ENCODE measurements at places on chromosomes 12 and 14. TPM values are rescaled to one million over a fixed set of nuclear protein-coding genes. Genes with fewer than 3 reads are reported as not detected.
A peak's percentile ranks its signal among the peaks of the same experiment; 100 is the strongest.

The CPNE6 gene
- not detected for total RNA-seq

DNA sequence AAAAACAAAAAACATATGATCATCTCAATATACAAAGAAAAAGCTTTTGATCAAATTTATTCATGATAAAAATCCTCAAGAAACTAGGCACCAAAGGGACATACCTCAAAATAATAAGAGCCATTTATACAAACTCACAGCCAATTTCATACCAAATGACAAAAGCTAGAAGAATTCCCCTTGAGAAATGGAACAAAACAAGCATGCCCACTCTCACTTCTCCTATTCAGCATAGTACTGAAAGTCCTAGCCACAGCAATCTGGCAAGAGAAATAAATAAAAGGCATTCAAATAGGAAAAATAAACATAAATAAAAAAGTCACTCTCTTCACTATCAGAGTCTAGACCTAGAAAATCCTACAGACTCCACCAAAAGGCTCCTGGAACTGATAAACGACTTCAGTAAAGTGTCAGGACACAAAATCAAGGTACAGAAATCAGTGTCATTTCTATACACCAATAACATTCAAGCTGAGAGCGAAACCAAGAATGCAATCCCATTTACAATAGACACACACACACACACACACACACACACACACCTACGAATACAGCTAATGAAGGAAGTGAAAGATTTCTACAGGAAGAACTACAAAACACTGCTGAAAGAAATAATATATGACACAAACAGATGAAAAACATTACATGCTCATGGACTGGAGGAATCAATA lies 1486.2 kb upstream of the SEL1L start:
- DNase-seq = no peak

DNA sequence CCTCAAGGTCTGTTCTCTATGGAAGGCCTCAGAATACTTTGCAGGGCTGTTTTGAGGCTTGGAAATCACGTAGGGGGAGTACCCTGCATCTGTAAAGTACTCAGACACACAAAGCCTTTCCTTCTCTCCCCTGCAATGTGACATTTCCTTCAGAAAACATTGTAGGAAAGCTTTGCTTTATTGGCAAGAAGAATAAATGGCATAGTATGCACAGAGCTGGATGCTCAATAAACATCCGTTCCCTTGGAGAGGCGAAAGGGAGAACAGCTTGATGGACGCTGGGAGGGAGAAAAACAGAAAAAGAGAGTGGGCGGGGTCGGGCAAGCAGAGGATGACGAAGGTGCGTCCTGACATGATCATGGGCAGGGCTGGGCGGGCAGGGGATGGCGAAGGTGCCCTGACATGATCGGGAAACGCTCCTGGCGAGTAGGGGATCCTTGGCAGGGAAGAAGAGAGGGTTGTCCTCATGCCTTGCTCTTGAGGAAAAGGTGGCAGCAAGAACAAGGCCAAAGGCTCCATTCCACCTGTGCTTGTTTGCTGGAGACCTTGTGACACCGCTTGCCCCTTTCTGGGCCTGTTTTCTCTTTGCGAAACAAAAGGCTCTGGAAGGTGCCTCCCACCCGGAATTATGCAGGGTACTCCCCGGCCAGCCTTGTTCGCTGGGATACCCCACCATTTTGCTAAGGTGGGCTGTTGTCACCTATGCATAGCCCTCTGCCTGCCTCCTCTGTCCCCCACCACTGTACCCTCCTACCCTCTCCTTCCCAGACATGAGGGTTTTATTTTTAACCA lies 21.1 kb downstream of the IRF2BPL start:
- DNase-seq = no peak

DNA sequence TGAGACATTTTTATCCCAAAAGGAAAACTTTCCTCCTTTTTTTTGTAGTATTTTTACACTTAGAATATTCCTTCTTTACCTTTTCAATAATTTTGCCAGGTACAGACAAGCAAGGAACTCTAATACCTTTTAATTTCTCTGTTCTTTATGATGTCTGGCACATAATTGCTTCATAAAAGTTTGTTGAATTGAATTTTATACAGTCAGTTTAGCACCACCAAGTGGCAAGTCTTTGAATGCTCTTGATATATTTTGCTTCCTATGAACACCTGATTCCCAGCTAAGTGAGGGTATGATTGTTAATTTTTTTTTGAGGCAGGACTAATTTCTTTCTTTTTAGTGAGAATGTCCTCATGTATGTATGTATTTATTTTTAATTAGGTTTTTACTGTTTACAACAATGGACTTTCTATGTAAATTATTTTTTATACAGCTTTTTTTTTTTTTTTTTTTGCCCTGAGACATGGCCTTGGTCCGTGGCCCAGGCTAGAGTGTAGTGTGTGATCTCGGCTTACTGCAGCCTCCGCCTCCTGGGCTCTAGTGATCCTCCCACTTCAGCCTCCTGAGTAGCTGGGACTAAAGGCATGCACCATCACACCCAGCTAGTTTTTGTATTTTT lies 6.9 kb downstream of the TBC1D15 start:
- DNase-seq = no peak

DNA sequence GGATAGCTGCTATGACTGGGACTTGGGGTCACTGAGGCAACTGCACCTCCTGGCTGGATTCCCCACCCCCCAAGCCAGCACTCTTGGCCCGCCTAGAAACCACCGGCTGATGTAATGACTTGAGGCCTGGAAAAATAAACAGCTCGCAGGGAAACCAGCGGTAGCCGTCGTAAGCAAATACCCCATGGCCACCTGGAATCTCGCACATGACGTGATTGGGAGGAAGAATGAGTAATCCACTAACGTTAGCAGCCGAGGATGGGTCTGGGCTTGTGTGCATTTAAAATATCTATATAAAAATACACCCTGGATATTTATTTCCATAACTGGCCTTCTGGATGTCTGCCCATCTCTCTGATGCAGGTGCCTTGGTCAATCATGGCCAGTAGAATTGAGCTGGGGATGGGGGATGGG lies 120.1 kb downstream of the SMOC1 start:
- DNase-seq = no peak

DNA sequence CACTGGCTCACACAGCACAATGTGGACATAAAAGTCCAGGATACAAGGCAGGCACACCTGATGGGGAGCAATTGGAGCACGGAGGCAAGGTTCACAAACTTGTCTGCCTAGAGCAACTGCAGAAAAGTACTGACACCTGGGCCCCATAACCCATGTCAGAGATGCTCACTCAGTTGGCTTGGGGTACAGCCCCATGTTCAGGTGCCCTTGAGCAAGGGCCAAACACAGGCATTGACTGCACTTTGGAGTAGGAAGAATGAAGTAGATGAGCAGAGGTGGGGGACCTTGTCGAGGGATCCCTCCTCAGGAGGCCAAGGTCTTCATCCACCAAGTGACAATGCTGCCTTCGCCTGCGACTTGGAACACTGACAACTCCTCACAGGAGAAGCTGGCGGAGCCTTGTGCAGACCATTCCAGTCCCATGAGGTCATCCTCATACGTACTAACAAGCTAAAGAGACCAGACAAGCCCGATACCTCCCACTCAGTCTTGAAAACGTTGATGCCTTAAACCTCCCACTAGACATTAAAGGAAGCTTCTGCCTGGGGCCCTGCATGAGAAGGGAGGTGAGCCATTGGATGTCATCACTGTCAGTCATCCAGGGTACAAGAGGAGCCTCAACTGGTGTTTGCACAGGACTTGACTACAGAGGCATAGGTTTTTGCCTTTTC lies 42.5 kb upstream of the C14orf180 start:
- peak; percentile 2 for DNase-seq

- no peak for DNase-seq
These were observed 31.3 kb downstream of the HECTD4 start for GRCh38 chr12:112350593-112351592.

DNA sequence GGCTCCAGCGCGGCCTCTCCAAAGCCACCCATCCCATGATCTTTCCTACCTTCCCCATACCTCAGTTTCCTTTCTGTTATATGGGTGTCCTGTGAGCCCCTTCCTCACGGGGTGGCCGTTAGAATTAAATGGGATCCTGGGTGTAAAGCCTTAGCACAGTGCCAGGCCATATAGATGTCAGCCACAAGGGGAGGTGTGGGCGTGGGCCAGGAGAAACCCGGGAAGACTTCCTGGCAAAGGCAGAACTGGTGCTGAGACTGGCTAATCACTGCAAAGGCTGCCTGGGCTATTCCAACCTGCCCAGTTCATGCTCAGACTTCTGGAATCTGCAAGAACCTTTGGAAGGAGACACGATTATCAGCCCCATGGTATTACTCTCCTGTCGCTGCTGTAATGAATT lies 11.0 kb upstream of the NCOR2 start:
- DNase-seq = no peak

DNA sequence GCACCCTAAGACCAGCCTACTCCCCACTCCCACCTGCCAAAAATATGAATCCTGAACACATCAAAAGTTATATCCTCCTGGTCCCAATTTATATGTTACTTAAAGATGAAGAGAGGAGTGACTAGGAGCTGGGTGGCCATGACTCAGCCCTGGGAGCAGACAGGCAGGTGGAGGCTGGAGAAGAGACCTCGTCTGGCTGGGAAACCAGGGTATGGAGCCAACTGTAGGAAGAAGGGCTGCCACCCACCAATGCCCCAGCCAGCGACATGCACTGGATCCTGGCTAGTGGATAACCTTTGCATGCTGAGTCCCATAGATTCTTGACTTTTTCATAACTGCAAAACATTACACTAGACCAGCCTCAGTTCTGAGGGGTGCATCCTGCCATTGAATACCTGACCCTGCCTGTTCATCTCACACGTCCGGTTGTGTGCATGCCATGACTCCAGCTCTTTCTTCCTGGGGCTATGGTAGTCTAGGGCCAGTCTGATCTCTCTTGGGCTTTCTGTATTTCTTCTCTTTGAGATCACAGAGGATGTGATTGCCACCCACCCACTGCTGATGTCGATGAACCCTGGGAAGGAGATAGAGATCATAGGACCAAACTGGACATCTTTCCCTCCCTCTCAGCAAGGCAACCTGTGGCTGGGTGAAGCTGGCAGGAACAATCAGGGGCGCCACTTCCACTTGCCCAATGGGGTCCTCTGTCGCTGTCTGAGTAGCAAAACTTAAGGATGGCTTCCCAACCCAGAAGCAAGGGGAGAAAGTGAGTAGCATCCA lies 69.6 kb upstream of the DDX11 start:
- no peak for DNase-seq

Measured in activated naive CD8-positive, alpha-beta T cell treated with anti-CD3 and anti-CD28 coated beads, Interleukin-2, amount 10 ng/mL, durations not matched to agents 7 days and 5 days (primary cell).